AG04450 (cell line): ENCODE measurements at places on chromosomes 7 and 10.

- no peak for DNase-seq
Observed at GRCh38 chr7:102953406-102953805, 40.6 kb downstream of the LRRC17 start.

GRCh38 chr10:119197921-119198320 lies 9.4 kb upstream of the GRK5 start:
- no peak for DNase-seq

- no peak for DNase-seq
Observed at GRCh38 chr7:151194188-151194587, 7.1 kb upstream of the ASB10 start.

GRCh38 chr10:123998197-123999141 lies 94.9 kb downstream of the CHST15 start:
- DNase-seq: no peak

- DNase-seq: no peak
Observed at GRCh38 chr7:120857588-120858573, at the start of gene TSPAN12. TSS of gene TSPAN12 (minus strand) at chr7:120858144. CDS start at chr7:120856763, 1,381 bp downstream.

GRCh38 chr10:15339892-15340291 lies 31.2 kb downstream of the FAM171A1 start:
- DNase-seq: no peak

DNA sequence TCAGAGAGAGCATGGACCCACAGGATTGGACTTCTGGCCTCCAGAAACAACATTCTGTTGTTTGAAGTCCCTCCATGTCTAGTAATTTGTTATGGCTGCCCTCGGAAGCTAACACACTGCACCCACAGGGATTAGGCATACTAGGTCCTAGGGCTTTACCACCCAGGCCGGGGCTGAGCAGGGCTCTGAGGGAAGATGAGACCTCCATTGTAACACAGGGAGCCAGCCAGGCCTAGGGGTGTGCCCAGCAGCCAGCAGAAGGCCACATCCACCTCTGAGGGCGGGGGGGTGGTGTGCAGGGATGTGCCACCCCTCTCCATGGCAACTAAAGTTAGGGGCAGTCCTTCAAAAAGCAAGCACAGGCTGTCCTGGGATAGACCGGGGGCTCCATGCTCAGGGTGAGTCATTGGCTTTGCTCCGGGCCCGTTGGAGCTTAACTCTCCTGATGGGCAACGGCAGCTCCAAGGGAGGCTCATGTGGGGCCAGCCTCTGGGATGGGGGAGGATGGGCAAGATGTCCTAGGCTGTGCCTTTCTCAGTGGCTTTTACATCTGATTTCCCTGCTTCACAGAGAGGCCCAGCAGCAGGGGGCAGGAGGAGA lies 96.6 kb upstream of the GPR26 start:
- no peak for DNase-seq

- DNase-seq: no peak
Observed at GRCh38 chr7:55438085-55438756, 73.1 kb downstream of the LANCL2 start.

GRCh38 chr7:140121326-140121725 lies 55.5 kb downstream of the KDM7A start:
- DNase-seq: no peak
